ENCODE measurements at places on chromosomes 6 and 20.

- no peak for DNase-seq
Measured at GRCh38 chr6:31794866-31795615, 511 bp downstream of the VARS1 start.

DNA sequence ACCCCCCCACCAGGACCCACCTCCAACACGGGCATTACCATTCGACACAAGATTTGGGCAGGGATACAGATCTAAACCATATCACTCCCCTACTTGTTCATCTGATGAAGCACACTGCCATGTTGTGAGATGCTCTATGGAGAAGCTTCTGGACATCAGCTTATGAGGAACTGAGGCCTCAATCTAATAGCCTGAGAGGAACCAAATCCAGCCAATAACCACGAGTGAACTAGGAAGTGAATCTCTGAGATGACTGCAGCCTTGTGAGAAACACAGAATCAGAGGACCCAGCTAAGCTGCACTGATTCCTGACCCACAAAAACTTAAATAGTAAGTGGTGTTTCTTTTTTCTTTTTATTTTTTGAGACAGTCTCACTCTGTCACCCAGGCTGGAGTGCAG, 21.6 kb upstream of the ZBTB2 start:
- no peak for DNase-seq

DNA sequence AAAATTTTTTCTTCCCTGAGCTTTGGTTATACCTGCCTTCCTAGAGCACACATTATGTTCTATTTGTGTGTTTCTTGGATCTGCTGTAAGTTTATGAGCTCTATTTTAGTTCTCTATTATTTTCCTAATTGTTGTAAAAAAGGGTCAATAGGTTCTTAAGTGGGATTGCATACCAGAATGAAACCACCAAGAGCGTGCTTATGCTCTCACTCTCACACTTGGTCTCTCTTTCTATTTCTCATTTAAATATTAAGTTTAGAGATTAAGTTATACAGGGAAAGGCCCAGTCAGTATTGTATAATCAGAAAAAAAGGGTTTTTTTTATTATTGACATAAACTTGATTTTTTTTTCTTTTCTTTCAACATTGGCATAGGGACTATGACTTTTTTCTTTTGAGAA, 96.8 kb downstream of the RIMS1 start:
- DNase-seq = no peak

- no peak for DNase-seq
Measured at GRCh38 chr20:41649489-41649888, 31.3 kb upstream of the CHD6 start.

DNA sequence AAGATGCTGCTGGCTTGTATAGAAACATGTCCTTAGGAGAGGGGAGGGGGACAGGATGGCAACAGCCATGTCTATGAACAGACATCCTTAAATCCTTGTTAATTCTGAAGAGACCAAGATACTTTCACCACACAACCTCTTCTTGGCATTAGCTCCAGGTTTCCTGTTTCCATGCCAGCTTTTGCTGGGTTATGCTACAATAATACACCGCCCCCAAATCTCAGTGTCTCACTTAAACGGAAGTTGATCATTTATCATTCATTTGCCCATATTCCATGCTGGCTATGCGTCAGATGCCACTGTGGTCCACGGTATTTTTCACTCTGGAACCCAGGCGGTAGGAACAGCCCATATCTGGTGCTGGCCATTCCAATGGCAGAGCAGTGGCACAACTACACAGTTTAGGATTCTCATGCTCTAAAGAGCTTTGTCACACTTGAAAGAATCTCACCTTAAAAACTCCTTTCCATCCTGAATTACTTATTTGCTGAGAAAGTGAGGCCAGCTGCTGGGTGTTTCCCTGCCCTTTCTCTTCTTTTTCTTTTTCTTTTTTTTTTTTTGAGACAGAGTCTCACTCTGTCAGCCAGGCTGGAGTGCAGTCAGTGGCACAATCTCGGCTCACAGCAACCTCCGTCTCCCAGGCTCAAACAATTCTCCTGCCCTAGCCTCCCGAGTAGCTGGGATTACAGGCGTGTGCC, 3.7 kb upstream of the RNASET2 start:
- no peak for DNase-seq

- no peak for DNase-seq
Measured at GRCh38 chr6:56906752-56907151, 48.2 kb upstream of the BEND6 start.

DNA sequence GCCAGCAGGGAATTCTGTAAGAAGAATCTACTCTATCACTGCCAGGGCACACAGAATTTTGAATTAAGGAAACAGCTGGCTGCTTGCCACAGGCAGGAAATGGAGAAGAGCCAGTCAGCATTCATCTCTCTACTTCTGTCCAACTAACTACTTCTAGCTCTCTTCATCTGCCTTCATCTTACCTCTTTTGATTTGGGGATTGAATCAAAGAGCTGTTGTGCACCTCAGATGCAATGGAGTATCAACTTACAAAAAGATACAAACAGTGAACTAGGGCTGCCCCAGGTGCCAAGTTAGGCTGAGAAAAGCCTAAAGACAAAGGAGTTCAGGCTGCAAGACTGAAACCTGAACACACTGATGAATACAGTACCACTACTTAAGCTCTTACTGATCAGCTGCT, 82.0 kb downstream of the PTPRK start:
- DNase-seq = no peak

DNA sequence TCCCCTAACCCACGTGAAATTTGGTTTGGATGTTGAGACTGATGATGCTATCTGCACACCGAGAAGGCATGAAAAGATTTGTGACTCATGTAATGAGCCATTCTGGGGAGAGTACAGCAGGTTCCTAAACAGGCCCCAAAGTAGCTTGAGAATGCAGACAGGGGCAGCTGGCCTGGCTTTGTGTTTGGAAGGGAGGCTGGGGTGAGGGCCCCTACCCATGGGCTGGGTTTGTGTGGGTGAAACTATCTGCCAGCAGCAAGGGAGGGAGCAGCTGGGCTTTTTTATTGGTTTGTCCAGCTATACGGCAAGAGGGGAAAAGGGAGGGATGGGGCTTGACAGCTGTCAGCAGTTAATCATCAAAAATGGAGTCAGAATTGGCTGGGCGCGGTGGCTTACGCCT, 87.0 kb upstream of the RNF24 start:
- no peak for DNase-seq

DNA sequence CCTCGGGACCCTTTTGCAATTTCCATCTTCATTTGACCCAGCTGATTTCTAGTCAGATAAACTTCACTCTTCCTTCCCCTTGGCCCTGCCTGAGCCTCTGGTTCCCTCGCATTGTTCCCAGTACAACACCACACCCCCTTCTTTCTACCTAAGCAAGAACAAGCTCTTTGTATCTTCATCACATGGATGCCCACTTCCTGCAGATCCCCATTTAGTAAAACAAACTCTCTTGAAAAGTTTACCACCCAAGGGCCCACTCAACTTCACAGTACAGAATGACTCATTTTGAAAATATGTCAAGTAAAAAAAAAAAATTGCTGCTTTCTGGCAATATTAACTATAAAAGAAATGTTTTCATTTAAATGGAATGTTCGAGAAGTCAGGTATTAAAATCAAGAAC, 5.2 kb downstream of the FAXC start:
- DNase-seq = no peak

GRCh38 chr20:11436113-11436905, 481.4 kb upstream of the BTBD3 start:
- DNase-seq = no peak

DNA sequence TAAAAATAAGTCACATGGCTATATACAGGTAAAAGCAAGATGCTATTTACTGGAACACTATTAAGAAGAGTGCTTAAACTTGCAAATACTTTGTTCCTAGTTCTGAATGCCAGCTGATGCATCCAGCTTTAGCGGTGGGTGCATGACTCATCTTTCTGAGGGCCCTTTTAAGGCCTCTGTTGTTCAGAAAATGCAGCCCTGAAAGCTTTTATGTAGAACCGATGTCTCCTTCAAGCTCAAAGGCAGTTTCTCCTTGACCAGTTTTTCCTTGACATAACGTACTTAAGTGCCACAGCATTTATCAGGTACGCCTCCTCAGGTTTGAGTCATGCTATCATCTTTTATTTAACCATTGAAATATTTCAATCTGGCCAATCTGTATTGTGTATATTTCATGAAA, 82.8 kb downstream of the MLIP start:
- no peak for DNase-seq

- DNase-seq = no peak
Measured at GRCh38 chr6:67680297-67680932, 954.7 kb upstream of the ADGRB3 start.

GRCh38 chr6:87504441-87504840, 31.7 kb downstream of the SLC35A1 start:
- no peak for DNase-seq

DNA sequence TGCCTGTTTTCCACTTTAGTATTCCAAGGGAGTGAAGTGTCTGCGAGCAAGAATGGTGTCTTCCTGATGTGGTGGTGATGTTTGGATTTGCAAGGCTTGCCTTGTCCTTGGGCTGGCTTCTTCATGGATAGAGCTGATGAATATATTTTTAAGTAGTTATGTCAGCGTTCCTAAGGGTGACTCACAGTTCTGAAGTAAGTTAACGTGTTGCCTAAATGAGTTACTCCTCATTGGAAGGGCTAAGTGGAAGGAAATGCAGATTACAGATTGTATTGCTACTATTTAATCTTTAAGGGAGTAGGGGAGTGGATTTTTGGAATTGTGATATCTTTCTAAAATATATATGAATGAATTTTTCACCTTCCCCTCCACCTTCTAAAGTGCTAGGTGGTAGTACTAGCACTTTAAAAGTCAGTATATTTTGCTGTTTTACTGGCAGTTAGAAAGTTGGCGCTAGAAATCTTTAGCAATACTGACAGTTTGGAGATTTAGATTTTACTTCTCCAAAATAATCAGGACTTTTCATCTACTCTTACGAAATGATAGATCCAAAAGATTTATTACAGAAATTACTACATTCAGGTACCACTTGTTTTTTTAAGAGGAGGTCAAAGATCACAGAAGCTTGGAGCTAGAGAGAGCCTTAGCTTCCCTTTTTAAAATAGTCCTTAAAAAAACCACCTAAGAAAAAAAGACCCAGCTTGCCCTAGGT, 197.4 kb downstream of the JARID2 start:
- DNase-seq = no peak

DNA sequence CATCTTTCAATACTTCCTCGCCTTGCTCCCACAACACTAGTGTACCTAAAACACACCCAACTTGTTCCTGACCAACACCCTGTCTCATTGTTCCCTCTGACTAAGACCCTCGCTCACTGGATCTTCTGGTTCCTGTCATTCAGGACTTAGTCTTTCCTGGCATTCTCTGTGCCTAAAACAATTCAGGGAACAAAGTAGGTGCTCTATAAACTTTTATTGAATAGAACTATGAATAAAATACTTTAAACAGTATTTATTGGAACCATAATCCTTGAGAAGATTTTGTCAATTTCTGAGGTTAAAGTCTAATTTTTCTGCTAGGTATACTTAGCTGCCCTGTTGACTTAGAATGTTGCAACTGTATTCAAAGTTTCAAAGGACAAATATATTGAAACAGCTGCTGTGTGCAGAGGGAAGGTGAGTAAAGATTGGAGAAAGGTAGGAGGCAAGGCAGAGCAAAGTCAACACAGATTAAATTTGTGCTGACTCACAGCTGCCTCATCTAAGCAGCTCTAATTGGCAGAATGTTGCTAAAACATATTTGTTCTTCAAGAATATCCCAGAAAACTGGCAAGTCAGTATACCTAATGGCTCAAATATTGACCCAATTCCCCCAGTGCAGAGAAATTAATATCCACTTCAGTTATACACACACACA, 37.6 kb downstream of the GSTA2 start:
- no peak for DNase-seq

GRCh38 chr20:14580418-14581074, 243.1 kb upstream of the FLRT3 start:
- DNase-seq = no peak

- no peak for DNase-seq
Measured at GRCh38 chr6:13764996-13765395, 49.4 kb downstream of the MCUR1 start.

- DNase-seq = no peak
Measured at GRCh38 chr6:166343150-166343487, 774 bp upstream of the SFT2D1 start.

- DNase-seq = no peak
Measured at GRCh38 chr6:51199105-51199552, 380.5 kb downstream of the TFAP2B start.

DNA sequence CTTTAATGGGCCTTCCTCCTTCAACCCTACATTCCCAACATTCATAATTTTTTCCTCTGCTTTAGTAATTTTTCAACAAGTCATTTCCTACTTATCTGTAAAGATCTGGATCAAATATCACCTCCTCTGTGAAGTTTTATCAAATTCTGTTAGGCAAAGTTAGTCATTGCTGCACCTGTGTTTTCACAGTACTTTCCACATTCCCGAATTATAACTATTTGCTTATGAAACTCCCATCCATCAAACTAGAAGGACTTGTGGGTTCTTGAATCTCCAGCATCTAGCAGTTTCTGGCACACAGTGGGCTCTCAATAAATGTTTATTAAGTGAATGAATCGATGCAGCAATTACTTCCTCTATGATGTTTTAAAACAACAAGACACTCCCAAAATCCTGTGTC, 257.6 kb downstream of the HDGFL1 start:
- no peak for DNase-seq

- no peak for DNase-seq
Measured at GRCh38 chr20:43755851-43756250, 29.0 kb upstream of the GTSF1L start.

DNA sequence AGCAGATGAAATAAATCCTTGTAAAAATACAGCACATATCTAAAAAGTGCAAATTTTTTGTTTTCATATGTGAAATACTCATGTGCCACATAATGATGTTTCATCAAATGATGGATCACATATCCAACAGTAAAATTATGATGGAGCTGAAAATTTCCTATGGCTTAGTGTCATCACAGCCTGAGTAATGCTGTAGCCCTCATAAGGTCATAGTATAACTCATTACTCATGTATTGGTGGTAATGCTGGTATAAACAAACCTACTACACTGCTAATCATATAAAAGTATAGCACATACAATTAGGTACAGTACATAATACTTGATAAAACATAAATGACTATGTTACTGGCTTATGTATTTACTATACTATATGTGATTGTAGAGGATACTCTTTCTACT, 12.9 kb downstream of the TSPYL1 start:
- no peak for DNase-seq

Measured in activated T-cell treated with anti-CD3 and anti-CD28 coated beads, Interleukin-2, amount 50 U/mL, for 72 hours (primary cell).